ENCODE measurements at places on chromosomes 13 and 19.

DNA sequence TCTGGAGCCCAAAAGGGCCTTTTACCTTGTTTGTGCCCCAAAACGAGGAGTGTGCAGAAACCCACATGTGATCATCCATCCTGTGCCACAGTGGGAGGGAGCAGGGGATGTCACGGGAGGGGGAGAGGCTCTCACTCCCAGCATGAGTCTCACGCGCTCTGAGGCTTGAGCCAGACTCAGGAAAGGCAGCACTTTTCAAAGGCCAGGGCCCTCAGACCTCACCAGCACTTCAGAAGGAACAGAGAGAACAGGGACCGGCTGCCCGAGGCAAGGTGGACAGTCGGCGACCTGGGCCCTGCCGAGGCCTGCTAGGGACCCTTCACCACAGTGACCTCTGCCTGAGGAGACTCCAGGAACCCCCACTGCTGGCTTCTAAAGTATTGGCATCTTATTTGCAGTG is 71.7 kb upstream of the WASF3 start:
- DNase-seq = no peak

DNA sequence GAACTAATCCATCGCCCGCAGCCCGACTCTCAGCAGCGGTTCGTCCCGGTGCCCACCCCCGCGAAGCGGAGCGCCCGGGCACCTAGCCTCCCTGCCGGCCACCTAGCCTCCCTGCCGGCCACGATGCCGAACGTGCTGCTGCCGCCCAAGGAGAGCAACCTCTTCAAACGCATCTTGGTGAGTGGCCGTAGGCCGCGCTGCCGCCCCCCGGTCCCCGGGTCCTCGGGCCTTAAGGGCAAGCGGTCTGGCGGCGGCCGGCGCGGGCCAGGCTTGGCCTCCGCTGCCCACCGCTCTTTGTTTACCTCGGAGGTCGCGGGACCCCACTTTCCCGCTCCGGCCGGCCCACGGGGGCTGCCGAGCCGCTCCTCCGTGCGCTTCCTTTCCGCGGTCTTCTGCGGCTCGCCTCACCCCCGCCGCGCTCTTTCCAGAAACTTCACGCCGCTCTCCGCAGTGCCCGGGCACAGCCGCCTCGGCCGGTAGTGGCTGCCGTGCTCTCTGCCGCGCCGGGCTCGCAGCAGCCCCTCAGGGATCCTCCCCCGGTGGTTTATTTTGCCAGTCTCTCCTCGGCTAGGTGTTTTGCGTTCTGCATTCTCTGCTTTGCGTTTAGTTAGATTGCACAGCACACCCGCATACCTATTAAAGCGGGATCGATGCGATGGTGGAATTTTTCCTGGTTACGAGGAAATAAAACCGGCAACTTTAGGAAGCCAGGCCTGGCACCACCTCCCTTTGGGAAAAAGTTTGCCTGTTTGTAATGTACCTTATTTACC is 524 bp downstream of the NAA16 start:
- peak; percentile 62 for DNase-seq

- peak; percentile 95 for DNase-seq
These were observed 744 bp downstream of the UHRF1 start for GRCh38 chr19:4909897-4910593.

DNA sequence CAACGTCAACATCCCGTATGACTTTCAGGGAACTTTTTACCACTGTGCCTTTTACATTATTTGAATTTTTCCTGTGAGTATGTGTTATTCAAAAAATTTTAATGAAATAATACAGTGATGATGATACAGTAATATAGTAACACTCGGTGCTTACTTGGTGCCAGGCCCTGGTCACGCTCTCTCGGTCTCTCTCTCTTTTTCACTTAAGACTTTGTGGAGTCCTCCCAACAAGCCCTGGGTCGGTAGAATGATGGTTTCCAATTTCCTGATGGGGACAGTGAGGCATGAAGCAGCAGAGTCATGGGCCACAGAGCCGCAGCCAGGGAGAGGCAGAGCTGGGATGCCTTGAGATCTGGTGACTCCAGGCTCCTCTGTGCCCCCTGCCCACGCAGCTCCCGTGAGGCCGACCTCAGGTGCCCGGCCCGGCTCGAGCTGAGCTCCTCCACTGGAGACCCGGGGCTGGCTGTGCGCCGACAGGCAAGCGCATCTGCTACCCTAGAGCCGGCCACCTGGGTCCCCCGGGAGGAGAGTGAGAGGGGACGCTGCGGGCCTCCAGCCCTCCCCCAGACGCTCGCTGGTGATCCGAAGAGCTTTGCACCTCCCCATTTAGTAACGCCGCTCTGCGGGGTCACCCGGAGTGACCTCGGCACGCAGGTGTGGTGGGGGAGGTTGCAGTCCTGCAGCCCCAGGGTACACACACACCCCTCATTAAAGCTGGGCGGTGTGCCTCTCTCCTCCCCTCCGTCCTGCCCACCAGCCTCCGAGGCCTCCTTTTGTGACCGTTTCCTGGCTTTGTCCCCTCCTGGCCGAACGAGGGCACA is 4.4 kb upstream of the SBK3 start:
- peak; percentile 69 for DNase-seq

All from nephron progenitor cell (in vitro differentiated cells).